ENCODE measurements at places on chromosomes 2 and 18.

DNA sequence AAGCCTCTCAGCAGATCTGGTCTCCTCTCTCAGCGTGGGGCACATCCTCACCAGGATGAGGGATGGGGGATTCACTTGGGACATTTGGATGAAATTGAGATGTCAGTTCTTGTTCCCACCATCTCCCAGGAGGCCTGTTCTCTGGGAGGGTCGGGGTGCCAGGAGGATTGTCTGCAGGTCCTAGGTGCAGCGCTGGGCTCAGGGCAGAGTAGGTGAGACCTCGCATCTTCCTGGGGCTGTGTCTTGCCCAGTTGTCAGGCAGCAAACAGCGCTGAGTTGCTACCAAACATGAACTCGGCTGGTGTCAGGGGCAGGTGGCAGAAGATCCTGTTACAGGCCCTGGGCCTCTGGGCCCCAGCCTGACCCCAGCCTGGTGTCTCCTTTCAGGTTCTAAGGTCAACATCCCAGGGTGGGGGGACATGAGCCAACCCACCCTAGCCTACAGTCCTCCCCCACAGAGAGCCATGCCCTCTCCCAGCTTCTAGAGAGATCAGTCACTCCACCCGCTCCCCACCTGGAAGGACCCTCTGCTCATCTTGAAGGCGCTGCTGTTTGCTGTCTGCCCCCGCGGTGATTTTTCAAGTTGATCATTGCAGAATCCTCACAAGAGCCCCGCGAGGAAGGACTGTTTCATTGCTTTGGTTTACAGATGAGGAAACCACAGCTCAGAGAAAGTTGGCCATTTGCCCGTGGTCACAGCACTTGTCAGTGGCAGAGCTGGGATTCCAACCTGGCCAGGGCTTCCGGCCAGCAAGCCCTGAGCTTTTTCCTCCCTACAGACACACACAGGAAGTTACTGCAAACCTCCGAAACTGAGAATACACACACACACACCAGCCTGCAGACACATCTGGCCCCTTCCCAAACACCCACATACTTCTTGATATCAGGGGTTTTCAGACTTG, 83.9 kb downstream of the STPG4 start:
- peak; percentile 62 for DNase-seq

DNA sequence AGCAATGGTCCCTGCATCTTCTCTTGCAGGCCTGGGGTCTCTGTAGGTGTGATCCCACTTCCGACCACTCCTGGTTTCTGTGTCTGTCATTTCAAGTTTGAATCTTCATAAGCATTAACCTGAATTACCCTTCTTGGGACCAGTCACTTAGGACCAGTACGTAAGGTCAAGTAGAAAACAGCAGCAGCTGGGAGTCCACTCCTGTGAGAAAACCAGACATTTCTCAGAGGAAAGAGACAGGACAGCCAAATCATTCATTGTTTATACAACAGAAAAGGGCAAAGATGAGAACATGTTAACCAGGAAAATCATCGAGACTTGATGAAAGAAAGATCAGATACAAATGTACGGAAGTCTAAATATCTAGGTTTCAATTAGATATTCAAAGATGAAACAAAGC, 163.0 kb downstream of the MREG start:
- no peak for DNase-seq

GRCh38 chr2:10305715-10306114, 3.0 kb downstream of the HPCAL1 start:
- DNase-seq = peak; percentile 63

DNA sequence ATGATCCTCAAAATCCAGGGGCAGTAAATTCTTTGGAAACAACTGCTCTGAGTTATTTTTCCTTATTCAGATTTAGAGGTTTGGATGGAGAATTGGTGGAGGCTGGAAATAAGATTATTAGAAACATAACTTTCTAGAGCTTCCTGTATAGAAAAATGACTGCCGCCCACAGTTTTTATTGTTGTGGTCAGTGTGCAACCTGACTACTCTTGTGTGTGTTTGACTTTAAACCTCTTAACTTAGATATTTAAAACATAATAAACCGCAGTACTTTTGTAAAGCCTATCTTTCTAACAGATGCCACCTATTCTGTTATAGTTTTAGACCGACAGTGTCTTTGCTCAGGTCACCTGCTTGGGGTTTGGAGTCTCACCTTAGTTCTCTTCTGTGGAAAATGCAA, 115.4 kb upstream of the BCL2L11 start:
- DNase-seq = no peak

GRCh38 chr2:88764850-88765153, 73.3 kb downstream of the RPIA start:
- no peak for DNase-seq

DNA sequence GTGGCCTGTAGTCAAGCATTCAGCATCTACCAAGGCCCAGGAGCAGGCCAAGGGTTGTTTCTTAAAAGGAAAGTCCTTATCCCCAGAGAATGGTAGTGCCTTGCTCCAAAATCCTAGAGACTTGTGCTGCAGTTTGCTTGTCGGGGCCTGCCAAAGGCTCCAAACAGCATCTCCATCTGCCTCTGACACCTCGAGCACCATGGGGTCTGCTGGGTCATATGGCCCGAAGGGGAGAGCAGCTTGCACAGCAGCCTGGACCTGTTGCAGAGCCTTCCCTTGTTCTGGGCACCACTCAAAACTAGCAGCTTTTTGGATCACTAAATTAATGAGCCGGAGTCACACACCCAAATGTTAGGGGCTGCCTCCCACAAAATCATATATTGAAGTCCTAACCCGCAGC, 35.7 kb downstream of the GNAL start:
- DNase-seq = no peak

GRCh38 chr2:173755798-173756197, 209.4 kb downstream of the SP3 start:
- no peak for DNase-seq

- no peak for DNase-seq
Observed at GRCh38 chr18:34650121-34650545, 60.0 kb upstream of the DTNA start.

- no peak for DNase-seq
Observed at GRCh38 chr2:137924019-137924418, 40.3 kb upstream of the HNMT start.

- no peak for DNase-seq
Observed at GRCh38 chr2:54722641-54723040, 821 bp upstream of the EML6 start.

GRCh38 chr2:178142274-178143065, 30.2 kb downstream of the RBM45 start:
- DNase-seq = no peak

DNA sequence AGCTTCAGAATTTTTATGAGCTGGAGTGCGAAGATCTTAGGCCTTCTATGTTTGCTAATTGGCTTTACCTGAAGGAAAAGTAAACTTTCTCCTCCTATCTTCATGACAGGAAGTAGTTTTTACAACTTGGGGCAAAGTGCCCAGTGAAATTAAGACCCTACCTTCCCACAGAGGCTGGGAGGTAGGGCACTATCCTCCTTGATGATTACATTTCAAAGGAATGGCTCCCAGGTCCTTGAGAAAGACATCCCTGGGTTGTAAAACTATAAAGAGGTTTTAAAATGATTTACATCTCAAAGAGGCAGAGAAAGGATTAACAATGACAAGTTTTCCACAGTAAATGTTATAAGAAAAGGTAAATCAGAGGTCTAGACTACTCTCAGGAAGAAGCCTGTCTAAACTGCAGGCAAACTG, 155.8 kb downstream of the CDH7 start:
- DNase-seq = no peak

DNA sequence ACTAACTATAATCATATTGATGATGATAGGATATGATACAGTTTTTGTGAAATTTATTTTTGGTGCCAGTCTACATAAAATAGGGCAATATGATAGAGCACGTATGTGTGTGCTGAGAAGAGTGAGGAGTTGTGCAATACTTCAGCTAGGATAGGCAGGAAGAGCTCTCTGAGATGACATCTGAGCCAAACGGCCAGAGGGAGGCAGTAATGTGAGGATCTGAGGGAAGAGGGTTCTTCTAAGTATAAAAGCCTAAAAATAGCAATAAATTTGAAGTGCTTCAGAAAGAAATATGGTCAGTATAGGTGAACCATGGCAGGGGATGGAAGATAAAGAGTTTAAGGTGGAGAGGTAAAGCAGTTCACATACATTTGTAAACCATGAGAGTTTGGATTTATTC, 102.5 kb downstream of the OLA1 start:
- no peak for DNase-seq

GRCh38 chr2:8169443-8169842, 512.4 kb upstream of the ID2 start:
- no peak for DNase-seq

GRCh38 chr2:128421861-128422311, 103.2 kb upstream of the HS6ST1 start:
- no peak for DNase-seq

- DNase-seq = no peak
Observed at GRCh38 chr2:240024766-240025165, 376 bp downstream of the NDUFA10 start.

- DNase-seq = no peak
Observed at GRCh38 chr2:96109931-96110511, 6.3 kb downstream of the ADRA2B start.

GRCh38 chr2:15615301-15615920, 23.7 kb downstream of the DDX1 start:
- DNase-seq = no peak

- no peak for DNase-seq
Observed at GRCh38 chr2:86411396-86411795, 29.8 kb upstream of the KDM3A start.

DNA sequence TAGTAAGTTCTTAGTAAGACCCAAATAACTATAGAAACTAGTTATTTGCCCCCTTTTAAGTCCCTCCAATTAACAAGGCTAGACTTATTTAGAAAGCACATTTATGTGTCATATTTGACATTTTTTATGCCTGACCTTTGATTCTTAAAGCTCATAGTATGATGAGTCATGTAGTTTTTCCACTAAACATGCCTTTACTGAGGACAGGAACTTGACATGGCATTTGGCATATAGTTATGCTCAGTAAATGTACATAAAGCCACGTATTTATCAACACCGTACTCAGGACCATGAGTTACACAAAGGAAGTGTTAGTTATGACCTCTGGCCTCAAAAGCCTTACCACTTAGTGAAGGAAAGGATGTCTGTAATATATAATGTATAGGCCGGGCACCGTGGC, 78.9 kb downstream of the GNAL start:
- no peak for DNase-seq

- no peak for DNase-seq
Observed at GRCh38 chr18:59669872-59670657, 27.2 kb downstream of the CCBE1 start.

DNA sequence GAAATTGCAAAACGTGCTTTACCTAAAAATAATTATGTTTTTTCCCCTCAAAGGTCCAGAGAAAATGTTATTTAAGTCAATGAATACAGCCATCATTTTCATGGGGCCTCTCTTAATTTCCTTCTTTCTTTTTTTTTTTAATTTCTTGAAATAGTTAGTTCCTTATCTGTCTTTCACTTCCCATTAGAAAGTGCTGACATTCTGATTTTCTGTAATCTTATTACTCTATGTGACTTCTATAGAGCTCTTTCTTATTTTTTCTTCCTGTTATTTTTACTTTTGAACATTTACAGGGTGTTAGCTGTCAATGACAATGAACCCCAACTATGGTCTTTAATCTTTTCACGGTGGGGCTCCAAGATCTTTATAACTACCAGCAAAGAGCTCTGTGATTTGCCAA, 30.0 kb downstream of the CTLA4 start:
- DNase-seq = no peak

DNA sequence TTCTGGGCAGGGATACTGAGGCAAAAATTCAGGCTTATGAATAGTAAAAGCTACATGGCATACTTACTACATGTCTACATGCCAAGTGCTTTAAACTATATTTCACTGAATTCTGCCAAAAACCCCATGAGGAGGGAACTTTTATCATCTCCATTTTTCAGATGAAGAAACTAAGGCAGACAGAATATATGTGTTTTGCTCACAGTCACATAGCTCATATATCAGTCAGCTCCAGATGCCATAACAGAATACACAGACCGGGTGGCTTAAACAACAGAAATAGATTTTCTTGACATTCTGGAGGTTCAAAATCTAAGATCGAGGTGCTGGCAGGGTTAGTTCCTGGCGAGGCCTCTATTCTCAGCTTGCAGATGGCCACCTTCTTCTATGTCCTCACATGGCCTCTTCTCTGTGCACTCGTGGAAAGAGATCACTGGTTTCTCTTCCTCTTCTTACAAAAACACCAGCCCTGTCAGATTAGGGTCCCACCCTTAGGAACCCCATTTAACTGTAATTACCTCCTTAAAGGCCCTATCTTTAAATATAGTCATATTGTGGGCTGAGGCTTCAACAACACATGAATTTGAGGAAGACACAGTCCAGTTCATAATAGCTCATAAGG, 27.1 kb upstream of the CREB1 start:
- no peak for DNase-seq

- no peak for DNase-seq
Observed at GRCh38 chr2:9768388-9768787, 74.9 kb upstream of the TAF1B start.

DNA sequence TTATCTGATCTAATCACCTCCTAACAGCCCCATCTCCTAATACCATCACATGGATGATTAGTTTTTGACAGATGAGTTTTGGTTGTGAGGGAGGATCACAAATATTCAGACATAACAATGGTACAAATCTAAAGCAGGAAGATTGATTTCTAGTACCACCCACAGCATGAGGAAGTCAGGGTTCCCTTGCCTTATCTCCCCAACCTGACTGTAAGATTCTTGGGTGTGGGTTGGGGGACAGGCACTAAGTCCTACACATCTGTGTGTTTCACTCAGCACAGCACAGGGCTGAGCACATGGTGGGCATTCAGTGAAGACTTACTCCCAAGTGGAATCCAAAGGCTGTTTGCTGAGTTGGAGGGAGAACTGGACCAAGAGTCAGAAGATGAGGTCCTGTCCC, 93.8 kb upstream of the CXCR4 start:
- DNase-seq = no peak

DNA sequence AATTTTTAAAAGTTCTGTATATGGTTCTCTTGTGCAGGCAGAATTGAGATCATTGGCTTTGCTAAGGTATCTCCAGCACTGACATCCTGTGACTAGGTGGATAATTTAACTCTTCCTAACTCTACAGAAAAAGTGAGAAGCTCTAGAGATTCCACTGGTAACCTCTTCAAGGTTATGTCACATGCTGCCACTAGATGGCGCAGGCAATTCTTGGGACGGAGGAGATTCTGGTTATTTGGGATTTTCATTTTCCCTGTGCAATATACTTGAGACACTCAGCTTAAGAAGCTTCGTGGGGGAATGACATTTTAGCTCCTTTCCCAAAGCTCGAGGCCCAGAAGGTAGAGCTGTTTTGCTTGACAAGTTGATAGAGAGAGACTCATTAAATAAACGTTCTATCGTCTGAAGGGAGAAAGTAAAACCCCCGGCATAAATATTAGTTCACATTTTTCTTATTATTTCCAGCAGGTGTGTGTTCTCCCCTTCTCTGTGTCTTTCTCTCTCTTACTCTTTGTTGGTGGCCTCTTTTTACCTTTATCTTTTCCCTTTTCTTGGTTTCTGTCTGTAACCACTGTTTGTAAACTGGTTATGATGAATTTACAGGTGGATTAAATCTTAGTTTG, 26.6 kb upstream of the LANCL1 start:
- DNase-seq = peak; percentile 67
